ENCODE measurements at places on chromosomes 1 and 21. TPM values are rescaled to one million over a fixed set of nuclear protein-coding genes. Genes with fewer than 3 reads are reported as not detected.

The FGGY gene
- total RNA-seq = 15.4 TPM

The GUCA2B gene
- not detected for total RNA-seq

The RGS1 gene
- 14.8 TPM for total RNA-seq

The SPRR2A gene
- not detected for total RNA-seq
